ENCODE measurements at places on chromosomes 11 and 22.

DNA sequence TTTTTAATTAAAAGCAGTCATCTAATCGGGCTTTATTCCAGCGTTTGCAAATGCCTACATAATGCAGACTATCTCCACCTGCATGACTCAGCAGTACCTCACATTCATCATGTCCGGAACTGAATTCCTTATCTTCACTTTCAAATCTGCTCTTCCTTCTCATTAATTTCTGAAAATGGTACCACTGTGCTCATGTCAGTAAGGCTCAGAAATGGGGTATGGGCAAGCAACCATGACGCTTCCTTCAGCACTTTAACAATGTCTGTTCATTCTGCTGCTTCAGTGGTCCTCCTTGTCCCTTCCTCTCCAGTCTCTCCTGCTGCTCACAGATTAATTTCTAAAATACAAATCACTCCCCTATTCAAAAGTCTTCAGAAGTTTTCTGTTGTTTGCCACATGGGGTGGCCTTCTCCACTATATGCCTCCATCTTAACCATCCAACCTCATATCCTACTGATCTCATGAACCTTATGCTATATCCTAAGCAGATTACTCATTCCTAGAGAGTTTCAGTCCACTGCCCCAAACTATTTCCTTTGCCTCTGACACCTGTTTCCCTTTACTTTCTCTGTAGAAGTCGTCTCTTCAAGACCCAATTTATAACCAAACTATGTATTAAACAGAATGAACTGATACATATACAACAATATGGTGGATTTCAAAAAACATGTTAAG is 7.0 kb downstream of the GTF2H1 start:
- no peak for DNase-seq

GRCh38 chr11:74620531-74620930 is 28.1 kb downstream of the POLD3 start:
- DNase-seq: no peak

DNA sequence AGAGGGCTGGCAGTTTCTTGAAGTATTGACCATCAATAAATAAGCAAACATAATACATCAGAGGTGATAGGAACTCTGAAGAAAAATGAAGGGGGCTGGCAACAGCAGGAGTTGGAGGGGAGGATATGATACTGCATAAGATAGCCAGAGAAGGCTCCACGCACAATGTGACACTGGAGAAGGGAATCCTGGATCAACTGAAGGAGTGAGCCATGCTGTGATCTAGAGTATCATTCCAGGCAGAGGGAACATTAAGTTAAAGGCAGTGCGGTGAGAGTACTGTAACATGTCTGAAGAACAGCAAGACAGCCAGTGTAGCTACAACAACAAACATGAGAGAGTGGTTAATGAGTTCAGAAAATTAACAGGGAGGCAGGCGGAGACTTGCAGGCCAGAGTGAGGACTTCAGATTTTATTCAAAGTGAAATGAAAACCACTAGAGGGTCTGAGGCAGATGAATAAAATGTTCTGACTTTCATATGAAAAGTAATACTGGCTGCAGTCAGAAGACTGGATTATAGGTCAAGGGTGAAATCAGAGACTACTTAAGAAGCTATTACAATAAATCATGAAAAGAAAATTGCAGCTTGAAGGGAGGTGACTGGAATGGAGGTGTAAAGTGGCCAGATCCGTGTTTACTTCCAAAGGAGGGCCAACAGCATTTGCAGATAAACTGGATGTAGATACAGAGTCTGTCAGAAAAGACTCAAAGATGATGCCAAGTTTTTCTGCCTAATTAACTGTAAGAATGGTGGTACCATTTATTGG is 49.4 kb downstream of the RRAS2 start:
- DNase-seq: no peak

- DNase-seq: no peak
Observed at GRCh38 chr11:20337526-20338154, 25.9 kb upstream of the HTATIP2 start.

GRCh38 chr22:25334162-25334490 is 114.7 kb downstream of the CRYBB2 start:
- peak; percentile 32 for DNase-seq
